ENCODE measurements at places on chromosomes 5 and 9.

DNA sequence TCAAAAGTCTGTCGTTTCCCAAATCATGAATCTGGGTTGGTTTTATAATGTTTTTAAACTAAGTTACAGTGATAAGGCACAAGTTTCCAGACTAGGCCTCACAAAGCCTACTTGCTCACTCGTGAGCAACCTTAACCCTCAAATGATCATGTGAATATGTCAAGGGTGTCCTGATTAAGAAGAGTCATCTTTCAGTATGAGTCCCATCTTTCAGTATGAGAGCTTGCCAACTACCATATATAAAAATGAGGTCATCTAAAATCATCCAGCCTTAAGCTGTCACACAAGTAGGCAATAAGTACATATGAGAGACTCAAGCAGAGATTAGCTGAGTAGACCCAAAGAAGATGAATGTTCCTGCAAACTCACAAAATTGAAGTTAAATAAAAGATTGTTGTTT lies 668.4 kb upstream of the FAM174A start:
- DNase-seq, result no peak

GRCh38 chr9:134058716-134059115 lies 9.1 kb downstream of the BRD3 start:
- DNase-seq, result no peak

GRCh38 chr9:123761905-123762605 lies 167.9 kb downstream of the DENND1A start:
- DNase-seq, result no peak

DNA sequence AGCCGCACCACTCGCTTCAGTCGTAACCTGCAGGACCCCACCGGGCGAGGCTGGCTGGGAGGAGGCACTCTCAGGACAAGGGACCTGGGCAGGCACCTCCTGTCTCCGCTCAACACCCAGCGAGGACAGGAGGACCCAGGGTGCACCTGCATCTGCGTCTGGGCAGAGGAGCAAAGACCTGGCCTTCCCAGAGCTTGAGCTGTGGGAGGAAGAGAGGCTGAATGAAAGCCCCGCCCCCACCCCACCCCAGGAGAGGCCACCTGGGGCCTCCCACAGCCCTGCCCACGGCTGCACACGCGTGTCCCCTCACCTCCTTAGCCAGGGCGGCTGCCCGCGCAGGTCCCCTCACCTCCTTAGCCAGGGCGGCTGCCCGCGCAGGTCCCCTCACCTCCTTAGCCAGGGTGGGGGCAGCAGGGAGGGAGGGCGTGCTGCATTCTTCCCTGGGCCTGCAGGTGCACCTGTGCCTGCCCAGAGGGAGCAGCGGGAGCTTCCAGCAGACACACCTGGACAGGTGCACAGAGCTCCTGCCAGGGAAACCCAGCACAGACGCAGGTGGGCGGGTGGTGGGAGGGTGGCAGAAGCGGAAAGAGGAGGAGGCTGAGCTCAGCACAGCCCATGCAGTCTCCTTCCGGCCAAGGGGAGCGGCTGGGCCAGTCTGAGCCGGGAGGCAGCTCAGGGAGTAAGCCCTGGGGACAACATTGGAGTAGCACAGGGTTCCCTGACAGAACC lies 18.5 kb upstream of the SLC12A7 start:
- no peak for DNase-seq

- DNase-seq, result peak; percentile 20
These were observed 25.3 kb upstream of the ENHO start for GRCh38 chr9:34547960-34548611.

Data from fibroblast of skin of left quadriceps (primary cell).